OCI-LY7 (cell line): ENCODE measurements at places on chromosomes 7 and 10.

- peak; percentile 56 for DNase-seq
These were observed 167.5 kb upstream of the HABP2 start for GRCh38 chr10:113385021-113385999.

DNA sequence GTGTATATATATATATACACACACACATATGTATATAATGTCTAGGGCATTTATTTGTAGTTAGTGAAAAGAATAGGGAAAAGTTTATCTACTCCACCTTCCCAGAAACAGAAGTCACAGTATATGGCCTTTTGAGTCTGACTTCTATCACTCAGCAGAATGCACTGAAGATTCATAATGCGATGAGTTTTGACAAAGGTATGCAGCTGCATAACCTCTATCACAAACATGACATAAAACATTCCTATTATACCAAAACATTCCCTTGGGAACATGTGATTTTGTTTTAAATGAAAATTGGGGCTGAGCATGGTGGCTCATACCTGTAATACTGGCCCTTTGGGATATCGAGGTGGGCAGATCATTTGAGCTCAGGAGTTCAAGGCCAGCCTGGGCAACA, 137.3 kb upstream of the EEPD1 start:
- DNase-seq = no peak

DNA sequence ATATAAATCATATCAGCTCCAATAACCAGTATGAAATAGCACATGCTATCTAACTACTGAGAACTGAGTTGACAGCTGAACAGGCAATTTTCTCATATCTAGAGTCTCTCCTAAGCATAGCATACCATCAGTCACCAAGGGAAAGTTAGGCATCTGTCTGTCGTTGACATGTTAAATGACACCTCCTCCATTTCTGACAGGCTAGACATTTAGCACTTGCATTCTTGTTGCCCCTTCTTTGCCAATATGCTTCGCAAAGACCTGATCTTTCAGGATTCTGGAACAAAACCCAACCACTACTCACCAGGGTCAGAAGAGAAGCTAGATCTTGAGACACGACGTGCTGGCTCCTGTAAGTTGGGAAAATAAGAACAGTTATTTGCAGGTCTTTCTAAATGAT, 10.0 kb downstream of the MKI67 start:
- no peak for DNase-seq

DNA sequence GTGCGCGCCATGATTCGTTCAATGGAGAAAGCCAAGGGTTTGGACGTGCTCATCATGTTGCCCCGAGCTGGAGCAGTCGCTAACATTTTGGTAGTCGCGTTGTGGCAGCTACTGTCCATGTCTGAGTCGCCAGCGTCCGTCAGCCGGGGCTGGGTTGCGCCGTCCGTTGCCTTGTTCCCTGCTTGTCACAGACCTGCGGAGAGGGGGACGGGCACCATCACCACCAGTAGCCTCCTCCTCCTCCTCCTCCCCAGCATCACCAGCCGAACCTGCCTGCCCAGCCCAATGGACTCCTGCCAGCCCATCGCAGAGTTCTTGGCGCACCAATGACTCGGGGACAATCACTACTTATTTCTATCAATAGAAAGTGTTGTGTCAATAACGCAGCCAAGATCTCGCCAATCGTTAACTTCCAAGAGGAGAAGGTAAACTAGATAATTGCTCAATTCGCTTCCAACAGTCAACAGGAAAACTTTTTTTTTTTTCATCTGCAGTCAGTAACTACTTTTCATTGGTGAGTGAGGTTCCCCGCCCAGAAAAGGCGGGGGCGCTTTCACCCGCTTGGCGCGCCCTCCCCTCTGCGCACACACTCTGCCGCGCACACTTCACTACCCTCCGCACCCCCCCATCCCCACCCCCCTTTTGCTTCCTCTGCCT, at the start of gene FEZF1:
FEZF1 (minus strand) TSS at position 432 of the 657 bp plus-strand sequence; CDS start at position 119, 313 bp downstream.
- no peak for DNase-seq
